Stimulated activated CD4-positive, alpha-beta T cell treated with anti-CD3 and anti-CD28 coated beads, Interleukin-12 subunit alpha, Interleukin-12 subunit beta, amount 100 ng/mL, for 24 hours (primary cell): ENCODE measurements at places on chromosomes 6 and 20.

DNA sequence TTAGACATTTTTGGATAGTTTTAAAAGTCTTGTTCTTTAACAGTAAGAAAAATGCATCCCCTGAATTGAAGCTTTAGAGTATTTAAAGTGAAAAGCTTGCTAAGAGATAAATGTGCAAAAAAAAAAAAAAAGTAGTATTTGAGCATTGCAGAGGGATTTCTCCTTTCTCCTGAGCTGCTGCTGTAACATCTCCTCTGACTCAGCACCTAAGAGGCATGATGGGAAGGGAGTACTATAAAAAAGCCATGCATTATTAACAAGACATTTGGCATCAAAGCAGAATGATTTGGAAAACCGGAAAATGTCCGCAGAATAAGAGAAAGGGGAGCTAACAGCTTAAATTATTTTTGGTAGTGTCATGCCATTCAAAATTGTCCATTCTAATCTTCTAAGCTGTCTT, 27.9 kb downstream of the B4GALT5 start:
- no peak for DNase-seq

GRCh38 chr20:57899554-57899953, 189.7 kb upstream of the PMEPA1 start:
- DNase-seq: no peak

- no peak for DNase-seq
Observed at GRCh38 chr20:20831794-20832193, 119.3 kb upstream of the RALGAPA2 start.

DNA sequence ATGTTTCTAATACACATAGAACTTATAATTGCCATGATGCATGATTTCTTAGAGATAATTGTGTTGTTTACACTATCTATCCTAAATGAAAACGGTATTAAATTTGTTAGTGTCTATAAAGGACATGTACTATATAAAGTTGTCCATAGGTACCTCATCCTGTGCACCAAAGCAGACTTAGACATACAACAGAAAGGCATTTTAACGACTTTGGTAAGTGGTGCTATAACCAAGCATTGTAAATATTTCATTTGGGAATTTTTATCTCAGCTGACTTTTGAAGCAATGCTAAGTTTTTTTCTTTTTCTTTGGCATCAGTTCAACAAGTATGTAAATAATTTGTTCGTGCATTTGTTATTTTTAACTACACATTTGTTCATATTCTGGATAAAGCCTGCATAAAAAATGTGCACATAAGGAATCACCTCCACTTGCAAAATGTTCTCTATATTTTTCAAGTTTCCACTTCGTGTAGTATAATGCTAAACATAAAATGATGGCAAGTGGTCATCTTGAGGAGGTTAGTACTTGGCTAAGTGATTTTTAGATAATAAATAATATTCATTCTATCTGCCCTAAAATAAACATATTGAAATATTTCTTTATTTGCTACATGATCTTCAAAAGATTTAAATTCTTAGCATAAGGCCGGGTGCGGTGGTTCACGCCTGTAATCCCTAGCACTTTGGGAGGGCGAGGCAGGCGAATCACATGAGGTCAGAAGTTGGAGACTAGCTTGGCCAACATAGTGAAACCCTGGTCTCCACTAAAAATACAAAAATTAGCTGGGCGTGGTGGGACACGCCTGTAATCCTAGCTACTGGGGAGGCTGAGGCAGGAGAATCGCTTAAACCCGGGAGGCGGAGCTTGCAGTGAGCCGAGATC, 6.3 kb upstream of the GJA1 start:
- DNase-seq: no peak
